Heart right ventricle (tissue), 16 donors: ENCODE measurements at places on chromosomes 3 and 15. TPM values are rescaled to one million over a fixed set of nuclear protein-coding genes. Genes with fewer than 3 reads are reported as not detected.

DNA sequence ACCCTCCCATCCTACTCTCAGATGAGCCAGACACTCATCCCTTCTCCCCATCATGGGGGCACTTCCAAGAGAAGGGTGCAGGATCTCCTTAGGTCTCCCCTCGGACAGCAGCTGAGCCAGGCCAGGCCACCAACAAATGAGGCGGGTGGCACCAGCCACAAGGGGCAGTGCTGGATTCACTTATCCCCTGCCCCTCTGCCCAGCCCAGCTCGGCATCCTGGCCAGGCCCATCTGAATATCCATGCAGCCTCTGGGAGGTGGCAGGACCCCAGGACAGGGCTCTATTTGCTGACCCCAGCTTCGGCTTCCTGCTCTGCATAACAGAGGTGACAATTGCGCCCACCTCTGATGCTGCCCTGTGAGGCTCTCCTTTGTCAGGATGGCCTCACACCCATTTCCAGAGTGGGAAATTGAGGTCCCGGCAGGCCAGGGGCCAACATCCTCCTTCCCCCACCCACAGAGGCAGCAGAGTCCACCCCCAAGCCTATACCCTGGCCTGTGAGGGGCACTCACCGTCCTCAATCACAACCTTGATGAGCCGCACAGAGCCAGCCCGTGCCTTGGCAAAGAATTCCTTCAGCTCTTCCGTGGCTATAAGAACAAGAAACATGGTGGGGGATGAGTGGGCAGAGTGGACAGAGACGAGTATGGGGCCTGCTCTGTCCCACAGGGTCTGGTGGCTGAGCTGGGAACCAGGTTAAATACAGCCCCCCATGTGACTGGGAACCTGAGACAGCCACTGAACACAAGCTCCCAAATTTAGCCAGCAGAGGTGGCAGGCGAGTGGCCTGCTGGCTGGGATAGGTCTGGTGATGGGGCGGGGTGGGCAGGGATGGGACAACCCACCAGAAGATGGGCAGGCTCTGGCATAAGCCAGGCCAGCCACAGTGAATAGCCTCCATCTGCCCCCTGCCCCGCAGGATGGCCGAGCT, 4.2 kb downstream of the TWF2 start:
- DNase-seq = no peak

DNA sequence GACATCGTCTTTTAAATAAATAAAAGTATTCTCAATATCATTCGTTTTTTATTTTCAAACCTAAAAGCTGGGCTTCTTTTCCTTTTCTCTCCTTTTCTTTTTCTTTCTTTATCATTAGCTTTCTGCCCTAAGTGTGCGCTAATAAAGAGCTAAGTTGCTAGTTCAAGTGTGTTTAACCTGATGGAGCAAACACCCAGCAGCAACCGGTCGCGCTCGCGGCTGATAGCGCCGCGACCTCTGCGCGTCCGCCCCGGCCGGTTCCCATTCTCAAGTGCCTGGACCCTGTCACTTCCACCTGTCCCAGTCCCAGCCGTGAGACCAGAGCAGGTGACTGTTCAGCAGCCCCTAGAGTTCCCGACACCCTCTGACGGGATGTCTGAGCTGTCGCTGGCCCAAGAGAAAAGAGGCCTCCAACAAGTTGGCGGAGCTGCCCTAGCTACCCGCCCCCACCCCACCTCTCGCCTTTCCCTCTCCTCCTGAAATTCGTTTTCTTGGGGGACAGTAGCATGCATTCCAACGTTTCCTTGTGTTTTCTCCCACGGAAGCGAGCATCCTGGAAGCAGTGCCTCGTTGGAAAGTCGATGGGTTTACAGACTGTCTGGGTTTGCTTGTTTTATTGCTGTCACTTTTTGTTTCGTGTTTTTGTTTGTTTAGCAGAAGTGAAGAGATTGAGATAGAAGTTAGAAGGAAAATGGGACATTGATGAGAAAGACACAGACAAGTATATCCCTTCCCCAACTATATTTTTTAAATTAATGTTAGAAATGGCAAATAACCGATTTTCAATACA, 3.1 kb upstream of the MECOM start:
- no peak for DNase-seq

DNA sequence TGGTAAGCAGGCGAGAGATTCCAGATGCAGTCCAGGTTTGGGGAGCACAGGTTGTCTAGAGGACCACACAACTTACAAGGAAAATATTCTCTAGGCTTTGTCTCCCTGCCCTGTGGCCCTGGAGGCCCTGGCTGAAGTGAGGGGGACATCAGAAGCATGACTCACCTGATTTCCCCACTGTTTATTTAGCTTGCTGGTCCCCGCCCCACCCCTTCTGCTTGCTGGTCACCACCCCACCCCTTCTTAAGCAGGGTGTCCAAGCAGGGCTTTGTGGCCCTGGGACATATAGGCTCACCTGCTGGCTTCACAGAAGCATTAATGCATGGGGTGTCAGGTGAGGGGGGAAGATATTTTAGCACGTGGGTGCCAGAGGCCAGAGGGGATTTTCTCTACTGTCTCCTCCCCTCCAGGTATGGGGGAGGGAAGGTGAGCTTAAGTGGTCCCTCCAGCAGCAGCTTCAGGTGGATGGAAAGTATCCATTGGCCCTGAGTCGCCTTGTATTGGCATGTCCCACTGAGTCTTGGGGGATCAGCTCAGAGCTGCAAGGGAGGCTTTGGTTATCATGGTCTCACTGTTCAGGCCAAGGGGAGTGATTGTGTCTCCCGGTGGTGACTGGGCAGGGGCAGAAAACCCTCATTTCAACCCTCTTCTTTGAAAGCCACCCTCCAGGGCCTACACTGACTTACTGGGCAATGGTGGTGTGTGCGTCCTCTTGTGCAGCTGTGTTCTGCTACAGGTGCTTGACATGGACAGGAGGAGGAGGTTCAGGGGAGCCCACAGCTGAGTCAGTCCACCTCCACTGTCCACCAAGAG, 49.8 kb downstream of the GASK1A start:
- DNase-seq = no peak

DNA sequence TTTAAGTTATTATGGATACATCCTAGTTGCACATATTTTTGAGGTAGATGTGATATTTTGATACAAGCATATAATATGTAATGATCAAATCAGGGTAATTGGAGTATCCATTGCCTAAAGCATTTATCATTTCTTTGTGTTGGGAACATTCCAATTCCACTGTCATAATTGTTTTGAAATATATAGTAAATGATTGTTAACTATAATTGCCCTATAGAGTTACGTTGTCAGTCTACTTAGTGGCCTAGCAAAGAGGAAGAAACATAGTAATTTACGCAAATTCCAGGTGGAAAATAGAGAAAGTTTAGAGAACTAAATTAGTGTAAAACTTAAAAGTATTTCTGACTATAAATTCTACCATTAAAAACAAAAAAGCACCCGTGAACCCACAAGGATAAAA, 24.9 kb downstream of the NXPE3 start:
- no peak for DNase-seq

DNA sequence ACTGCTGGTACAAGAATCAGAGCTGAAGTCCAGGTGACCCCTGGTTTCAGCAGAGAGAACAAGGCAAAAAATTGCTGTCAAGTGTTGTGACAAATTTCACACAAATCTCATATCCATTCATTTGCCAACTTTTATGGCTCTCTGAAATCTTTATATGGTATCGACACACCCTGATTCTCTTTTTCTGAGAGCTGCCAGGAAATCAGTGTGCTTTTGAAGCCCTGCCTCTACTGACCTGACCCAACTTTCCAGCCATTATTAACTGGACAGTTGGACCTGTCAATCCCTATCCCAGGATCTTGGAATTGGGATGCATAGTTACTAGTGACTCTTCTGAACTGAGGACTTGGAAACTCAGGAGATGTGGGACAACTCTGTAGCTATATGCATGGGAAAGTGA, 288.2 kb upstream of the GADL1 start:
- DNase-seq = no peak

NME9 gene
- total RNA-seq = not detected
